ENCODE measurements at places on chromosomes 6 and 20.

- peak; percentile 27 for DNase-seq
These were observed 92.2 kb downstream of the CEP57L1 start for GRCh38 chr6:109187399-109188114.

GRCh38 chr6:167349631-167350274 lies 24.9 kb downstream of the TTLL2 start:
- no peak for DNase-seq

DNA sequence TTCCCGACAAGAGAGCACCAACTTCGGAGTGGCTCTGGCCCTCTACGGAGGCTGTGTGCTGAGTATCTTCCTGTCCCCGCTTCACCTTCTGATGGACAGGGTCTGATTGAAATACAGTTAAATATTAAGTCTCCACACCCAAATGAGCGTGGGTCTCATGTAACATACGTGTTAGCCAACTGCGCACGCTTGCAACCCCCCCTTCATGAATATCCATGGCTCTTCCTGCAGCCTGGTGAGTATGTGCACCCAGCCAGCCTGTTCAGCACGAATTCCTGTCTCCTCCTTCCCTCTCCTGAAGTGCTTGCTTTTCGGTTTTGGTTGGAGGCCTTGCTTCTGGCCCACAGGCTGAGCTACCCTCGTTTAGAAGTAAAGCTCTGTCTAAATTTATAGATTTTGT lies 102.9 kb upstream of the FRMD1 start:
- no peak for DNase-seq

GRCh38 chr20:46731770-46732169 lies 22.3 kb downstream of the SLC2A10 start:
- DNase-seq: no peak

GRCh38 chr6:170051229-170052172 lies 239.4 kb downstream of the DLL1 start:
- DNase-seq: no peak

DNA sequence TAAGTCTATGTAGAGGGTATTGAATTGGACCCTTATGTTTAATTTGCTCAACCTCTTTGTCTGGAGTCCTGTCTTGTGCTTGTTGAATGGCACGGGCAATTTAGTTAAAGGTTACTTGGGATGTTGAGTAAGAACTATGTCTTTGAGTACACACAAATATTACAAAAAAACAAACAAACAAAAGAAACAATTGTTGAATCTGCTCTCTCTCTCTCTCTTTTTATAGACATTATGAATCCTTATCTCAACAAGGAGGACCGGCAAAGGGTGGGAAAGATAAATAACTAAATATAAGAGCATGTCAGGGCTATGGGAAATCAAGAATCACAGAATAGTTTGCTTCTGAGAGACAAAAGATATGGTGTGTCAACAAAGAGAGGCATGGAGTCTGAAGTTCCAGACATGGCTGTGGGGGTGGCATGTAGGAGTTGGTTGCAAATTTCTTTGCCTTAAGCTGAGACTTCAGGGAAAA lies 608.6 kb downstream of the UTRN start:
- DNase-seq: no peak

GRCh38 chr20:31543966-31544598 lies 29.8 kb downstream of the HM13 start:
- DNase-seq: peak; percentile 96

DNA sequence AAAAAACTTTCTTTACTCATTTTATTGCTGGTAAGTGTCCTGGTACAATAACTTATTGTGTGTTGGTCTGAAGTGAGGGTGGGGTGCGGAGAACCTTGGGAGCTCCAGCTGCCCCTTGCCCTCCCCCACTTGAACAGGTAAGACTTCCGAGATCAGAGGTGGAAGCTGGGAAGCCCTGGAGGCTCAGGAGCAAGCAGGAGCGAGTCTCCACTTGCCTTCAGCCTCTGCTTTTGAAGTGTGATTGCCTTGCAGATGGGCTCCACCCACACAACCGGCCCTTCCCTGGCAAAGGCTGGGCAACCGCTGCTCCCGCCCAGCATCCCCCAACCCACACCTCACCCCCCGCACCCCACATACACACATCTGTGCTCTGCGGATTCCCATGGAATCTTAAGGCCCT lies 179.6 kb downstream of the TFAP2C start:
- DNase-seq: no peak

GRCh38 chr6:137043710-137044365 lies 927 bp downstream of the IL20RA start:
- peak; percentile 47 for DNase-seq

DNA sequence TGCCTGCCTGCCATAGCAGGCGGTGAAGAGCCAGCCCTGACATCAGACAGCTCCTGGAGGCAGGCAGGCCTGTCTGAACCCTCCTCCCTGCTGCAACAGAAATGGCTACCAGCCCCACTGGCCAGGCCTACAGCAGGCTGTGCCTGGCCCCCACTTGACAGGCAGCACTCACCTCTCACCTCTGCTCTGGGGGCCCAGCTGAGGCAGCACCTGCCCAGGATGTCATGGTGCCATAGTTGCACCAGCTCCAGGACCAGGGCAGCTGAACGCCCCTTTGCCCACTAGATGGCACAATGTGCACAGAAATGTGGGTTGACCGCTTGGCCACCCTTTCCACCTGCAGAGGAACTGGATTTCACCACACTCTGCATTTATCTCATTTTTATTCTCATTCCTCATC lies 30.6 kb downstream of the MRPL14 start:
- peak; percentile 63 for DNase-seq

DNA sequence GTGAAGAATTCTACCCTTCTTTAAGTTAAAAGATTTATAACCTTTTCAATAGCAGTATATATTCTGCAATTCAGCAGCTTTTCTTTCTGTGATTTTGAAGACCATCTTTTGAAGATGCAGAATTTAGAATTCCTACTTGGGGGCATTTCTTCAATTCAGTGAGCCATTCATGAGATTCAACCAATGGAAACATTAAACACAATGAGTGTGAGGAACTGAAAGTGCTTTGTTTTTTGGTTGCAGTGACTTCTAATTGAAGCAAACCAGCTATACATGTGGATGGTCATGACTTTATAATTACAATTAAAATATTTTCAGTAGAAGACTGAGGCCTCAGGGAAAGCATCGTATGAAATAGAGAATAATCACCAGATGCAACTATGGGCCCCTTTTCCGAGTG lies 108.3 kb downstream of the CARMIL1 start:
- no peak for DNase-seq

DNA sequence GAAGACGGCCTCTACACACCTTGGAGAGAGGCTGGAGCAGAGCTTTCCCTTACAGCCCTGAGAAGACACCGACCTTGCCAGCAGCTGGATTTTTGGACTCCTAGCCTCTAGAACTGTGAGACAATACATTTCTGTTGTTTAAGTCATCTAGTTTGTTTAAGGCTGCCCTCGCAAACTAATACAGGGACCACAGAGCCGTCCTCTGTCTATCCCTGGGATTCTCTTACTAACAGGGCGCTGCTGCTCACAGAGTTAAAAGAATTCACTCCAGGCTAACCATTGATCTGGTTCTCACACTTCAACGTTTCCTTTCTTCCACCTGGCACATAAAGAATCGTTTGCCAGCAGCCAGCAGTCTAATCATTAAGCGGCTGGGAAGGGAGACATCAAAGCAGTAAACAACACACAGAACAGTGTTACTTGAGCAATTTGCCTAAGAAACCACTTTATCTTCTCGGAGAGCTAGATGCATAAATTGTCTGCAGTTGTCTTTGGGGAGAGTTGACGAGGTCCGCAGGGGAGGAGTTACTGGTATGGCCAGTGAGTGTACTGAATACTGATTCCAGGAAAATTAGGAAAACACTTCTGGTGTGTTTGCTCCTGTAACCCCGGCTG lies 103.5 kb upstream of the AKAP12 start:
- DNase-seq: no peak

DNA sequence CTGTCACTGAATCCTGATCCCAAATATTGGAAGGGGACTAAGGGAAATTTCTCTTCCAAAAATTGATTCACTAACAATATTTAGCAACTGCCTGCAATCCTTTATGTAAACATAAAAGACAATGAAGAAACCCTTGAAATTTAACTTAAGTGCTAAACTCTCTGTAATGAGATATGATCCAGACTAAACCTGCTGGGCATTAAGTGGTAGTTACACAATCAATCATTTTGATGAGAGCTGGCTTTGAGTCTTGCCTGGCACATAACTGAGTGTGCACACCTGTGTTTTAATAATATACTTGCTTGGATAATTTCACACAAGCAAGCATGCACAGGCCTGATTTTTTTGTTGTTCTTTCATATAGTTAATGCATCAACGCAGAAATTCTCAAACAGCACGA lies 9.8 kb upstream of the ZFP64 start:
- DNase-seq: no peak

DNA sequence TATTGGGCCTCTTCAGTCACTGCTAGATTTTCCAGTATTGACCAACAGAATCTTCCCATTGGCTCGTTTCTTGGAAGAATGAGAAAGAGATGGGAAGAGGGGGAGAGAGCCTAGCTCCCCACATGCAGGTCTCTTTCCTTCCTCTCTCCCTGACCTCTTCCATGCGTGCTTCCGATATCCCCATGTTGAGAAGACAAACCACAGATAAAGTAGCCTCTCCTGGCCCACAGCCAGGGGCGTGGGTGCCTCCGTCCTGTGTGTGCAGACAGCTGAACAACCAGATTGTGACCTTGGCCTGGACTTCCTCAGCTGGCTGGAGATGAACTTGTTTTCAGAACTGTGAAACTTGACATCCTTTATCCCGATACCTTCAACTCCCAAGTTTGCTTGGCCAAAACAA lies 71.0 kb downstream of the EDN3 start:
- no peak for DNase-seq

GRCh38 chr6:25903467-25904099 lies 26.9 kb downstream of the SLC17A2 start:
- no peak for DNase-seq

- DNase-seq: peak; percentile 30
These were observed 49.9 kb downstream of the PPP1R16B start for GRCh38 chr20:38855356-38855755.

All from fibroblast of skin of back (primary cell).